ENCODE measurements at places on chromosomes 4 and X.

DNA sequence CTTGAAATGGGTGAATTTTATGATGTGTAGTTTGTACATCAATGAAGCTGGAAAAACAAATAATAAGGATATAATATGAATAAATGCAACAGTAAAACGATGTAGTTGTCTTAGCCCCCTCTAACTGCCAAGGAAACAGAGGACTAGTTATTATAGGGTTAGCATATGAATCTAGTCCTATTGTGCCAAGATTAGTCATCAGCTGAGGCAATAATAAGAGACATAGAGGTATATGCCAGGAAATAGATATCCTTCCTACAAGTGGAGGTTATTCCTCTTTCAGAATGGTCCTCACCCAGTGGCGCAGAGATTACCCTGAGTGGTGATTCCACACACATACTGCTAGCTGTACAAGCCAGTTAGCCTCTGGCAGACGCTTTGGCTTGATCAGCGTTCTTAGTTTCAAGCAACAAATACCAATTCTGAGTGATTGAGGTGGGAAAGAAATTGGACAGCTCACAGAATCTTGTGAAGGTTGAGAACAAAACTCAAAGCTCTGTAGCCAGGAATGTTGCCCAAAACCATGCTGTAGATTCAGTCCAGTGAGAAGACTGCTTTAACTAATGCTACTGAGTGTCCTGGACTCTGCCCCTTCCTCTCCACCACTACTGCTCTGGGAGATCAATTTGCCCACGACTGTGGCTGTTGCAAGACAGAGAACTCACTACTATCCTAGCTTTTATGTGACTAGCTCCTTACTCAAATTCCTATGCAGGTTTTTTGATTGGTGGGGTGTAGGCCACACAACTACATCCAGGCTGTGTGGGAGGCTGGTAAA, 27.0 kb upstream of the ZNF280C start:
- DNase-seq = no peak

DNA sequence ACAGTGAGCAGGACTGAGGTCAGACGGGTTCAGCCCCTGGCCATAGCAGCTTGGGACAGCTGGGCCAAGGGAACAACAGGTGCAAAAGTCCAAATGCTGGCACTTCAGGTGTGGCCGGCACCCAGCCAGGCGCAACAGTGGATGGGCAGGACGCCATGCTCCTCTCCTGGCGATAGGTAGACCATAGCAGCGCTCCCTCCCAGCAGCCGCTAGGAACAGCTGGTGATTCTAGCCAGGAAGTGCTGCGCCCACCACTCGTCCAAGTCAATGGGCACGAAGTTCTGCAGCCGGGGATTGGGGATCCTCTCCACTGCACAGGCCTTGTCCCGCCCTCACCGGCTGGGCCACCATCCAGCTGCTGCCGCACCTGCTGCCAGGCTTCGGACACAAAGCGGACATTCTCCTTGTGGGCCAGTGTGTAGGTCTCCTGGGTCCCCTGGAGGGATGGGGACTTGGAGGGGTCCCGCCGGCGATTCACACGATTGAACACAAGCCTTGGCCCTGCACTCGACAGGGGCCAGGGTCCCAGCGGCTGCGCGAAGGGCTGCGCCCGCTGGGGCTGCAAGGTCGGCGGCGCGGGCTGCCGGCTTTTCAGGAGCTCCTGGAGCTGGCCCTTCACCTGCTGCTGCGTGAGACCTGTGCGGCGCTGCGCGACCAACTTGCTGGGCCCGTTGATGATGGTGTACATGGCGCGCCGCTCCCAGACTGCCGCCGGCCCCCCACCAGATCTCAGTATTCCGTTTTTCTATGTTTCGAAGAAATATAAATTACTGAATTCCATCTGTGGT, 227.5 kb upstream of the STK26 start:
- no peak for DNase-seq

- DNase-seq = no peak
Measured at GRCh38 chr4:148782284-148782683, 340.1 kb upstream of the NR3C2 start.

GRCh38 chr4:118259111-118259510, 93.7 kb downstream of the PRSS12 start:
- DNase-seq = no peak

GRCh38 chr4:87532907-87533306, 3.7 kb upstream of the SPARCL1 start:
- no peak for DNase-seq

GRCh38 chr4:80913381-80913780, 117.1 kb upstream of the BMP3 start:
- DNase-seq = no peak

GRCh38 chr4:125082729-125083417, 231.9 kb upstream of the FAT4 start:
- DNase-seq = no peak

- no peak for DNase-seq
Measured at GRCh38 chr4:81634766-81635549, 163.3 kb upstream of the RASGEF1B start.

GRCh38 chr4:44725166-44725565, 1.2 kb downstream of the GNPDA2 start:
- no peak for DNase-seq

DNA sequence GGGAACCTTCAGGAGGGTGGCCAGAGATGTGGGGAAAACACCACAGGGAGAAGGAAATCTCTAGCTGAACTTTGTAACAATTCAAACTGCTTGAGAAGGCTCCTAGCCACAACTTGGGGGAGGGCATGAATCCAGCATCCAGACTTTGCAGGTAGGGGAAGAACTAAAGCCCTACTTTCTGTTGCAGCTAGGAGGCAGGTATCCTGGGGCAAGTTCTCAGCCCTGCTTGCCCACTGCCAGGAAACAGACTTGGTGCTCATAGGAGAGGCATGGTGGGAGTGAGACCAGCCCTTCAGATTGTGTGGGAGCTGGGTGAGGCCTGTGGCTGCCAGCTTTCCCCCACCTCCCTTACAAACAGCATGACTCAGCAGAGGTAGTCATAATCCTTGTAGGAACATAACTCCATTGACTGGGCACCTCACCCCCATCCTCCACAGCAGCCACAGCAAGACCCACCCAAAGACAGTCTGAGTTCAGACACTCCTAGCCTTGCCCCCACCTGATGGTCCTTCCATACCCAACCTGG, 209.5 kb upstream of the CPEB2 start:
- DNase-seq = no peak

DNA sequence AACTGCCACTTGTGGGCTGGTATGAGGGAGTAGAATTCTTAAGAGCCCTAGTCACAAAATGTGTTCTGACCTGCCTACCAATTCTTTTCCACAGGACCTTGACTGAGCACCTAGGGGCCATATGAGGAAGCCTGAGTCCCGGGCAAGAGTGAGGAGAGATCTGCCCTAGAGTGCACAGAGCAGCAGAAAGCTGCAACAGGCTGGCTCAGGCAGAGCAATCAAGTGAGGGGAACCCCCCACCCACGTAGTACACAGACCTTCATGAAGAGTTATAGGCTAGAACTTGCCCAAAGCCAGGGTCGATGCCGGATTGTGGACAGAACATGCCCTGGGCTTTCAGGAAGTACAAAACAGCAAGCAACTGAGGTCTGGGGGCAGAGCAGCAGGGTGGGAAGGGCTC, 117.0 kb downstream of the SPOCK3 start:
- DNase-seq = no peak

DNA sequence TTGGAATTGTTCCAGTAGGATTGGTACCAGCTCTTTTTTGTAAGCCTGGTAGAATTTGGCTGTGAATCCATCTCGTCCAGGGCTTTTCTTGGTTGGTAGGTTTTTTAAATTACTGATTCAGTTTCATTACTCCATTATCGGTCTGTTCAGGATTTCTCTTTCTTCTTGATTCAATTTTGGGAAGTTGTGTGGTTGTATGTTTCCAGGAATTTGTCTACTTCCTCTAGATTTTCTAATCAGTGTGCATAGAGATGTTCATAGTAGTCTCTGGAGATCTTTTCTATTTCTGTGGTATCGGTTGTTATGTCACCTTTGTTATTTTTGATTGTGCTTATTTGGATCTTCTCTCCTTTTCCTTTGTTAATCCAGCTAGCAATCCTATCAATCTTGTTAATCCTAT, 248.7 kb downstream of the ARHGAP10 start:
- no peak for DNase-seq

- DNase-seq = no peak
Measured at GRCh38 chr4:57090079-57090478, 20.1 kb downstream of the IGFBP7 start.

DNA sequence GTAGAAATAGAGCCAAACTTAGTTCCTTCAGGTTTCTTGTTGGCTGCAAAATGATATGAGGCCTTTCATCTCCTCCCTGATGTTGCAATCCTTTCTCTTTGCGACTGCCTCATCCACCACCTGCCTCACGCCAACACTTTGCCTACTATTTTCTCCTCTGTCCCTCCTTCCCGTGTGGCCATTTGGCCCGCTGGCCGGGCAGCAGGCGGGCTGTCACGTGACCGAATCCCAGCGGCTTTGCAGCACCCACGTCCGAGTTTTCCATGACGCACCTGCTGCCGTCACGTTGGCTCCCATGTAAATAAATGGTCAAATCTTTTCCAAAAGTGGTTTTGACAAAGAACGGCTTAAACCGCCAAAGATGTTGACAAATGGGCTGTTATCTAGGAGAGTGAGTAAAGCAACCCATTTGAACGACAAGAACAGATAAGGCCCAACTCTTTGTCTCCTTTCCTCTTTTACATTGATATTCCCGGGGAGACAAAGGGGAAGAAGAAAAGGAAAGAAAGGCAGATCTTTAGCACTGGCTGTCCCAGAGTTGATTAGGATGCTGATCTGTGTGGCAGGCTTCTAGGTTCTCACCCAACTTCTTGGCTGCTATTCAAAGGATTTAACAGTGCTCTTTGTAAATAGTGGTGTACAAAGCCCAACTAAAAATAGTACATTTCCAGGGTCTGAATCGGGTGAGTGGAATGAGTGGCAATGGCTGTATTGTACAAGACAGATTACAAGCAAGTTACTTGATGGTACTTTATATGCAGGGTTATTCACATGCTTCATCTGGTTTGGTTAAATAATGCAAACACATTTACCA, 174.2 kb upstream of the JADE1 start:
- no peak for DNase-seq

DNA sequence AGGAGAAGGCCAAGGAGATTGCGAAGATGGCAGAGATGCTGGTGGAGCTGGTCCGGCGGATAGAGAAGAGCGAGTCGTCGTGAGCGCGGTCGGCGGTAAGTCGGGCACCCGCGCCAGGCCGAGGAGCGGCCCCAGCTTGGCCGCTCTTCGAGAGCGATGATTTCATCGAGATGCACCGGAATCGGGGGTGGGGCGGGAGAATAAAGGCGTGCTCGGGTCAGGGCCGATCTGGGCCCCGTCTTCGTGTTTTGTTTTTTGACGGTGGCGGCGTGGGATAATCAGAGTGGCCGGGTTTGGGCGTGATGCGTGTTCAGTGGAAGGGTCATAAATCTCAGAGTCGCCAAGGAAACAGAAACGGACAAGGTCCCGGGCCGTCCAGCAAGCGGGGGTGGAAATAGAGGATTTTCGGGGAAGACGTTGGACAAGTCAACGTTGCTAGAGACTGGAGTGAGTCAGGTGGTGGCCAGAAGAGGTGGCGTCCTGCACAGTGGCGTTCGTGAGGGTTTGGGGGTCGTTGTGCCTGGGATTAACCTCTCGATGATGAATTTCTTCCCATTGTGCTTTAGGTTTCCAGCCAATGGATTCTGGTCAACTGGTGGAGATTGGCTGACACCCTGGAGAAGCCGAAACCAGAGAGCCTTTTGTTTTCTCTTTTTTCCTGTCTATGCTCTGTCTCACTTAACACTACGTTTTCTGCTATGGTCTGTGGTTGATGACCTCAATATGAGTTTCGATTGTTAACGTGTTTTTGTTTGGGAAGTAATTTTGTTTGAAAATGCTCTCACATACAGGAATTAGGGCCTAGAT, 882 bp downstream of the MRFAP1 start:
- no peak for DNase-seq

DNA sequence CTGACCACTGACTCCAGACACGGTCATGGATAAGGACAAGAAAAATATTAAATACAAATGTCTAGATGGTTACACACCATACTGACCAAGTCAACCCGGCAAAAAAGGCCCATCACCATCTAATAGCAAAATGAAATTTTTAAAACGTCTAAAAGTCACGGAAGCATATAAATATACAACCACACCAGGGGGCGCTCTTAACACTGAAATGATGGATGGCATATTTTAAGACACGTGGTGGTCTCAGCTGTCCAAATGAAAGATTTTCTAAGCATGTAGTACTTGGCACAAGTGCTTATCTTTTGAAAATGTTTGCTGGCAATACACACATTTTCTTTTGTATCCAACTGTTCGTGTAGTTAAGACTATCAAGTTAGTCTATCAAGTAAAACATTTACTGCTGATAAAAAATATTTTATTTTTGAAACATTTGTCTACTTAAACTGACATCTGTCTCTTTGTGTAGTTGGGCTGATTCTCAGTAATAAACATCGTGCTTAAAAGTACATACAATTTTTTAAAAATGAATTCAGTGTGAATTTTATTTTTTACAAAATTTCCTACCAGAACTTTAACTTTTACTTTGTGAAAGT, 64.6 kb downstream of the COX7B2 start:
- DNase-seq = peak; percentile 13

DNA sequence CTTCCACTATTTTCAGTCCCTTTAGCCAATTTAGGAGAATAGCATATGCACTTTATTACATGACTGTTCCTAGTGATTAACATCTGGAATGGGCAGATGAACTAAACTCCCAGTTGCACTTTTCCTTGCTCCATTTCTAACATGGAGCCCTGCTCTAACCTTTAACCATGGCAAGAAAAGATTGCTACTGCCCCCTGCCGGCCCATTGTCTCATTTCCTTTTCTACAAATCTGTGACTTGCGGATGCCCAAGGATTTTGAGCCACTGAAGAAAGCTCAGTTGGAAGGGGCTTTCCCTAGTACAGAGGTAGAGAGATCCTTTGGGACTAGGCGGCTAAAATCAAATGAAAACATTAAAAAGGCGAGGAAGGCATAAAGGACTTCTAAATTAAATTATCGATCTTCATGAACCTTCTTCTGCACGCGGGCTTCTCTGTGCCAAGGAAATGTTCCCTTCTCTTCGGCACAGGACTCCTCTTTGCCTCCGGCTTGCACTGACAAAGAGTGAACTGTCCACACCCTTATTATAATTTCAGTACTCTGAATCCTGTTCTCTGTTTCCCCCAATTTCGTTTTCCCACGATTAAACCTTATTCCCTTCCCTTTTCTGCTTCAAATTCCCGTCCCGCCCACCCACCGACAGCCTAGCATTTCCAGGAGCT, 577 bp upstream of the GLRA2 start:
- peak; percentile 2 for DNase-seq

DNA sequence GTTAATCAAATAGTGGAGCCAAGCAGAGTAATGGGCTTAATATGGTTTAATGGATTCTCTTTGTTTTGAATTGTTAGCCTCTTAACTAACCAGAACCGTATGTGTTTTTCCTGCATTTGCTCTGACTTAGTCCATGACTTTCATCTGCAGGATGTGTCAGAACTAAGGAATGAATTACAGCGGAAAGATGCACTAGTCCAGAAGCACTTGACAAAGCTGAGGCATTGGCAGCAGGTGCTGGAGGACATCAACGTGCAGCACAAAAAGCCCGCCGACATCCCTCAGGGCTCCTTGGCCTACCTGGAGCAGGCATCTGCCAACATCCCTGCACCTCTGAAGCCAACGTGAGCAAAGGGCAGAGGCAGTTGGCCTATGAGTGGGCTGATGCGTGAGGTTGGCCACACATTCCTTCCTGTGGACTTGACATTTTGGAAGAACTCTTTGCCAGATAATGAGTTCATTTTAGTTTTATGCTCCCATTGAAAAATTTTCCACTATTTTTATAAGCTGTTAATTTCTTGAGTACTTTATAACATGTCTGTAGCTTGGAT, 9.1 kb downstream of the MED28 start:
- DNase-seq = no peak

All from stimulated activated CD8-positive, alpha-beta memory T cell treated with anti-CD3 and anti-CD28 coated beads, Interleukin-15, amount 100 ng/mL, for 24 hours (primary cell).